Umbilical cord (tissue), 2 donors: ENCODE measurements at places on chromosomes 5 and 9.
A peak's percentile ranks its signal among the peaks of the same experiment; 100 is the strongest.

- peak; percentile 7 for DNase-seq
Observed at GRCh38 chr9:115786321-115786720, 367.3 kb upstream of the PAPPA start.

GRCh38 chr5:96942078-96942477 lies 6.2 kb downstream of the LNPEP start:
- DNase-seq: no peak

DNA sequence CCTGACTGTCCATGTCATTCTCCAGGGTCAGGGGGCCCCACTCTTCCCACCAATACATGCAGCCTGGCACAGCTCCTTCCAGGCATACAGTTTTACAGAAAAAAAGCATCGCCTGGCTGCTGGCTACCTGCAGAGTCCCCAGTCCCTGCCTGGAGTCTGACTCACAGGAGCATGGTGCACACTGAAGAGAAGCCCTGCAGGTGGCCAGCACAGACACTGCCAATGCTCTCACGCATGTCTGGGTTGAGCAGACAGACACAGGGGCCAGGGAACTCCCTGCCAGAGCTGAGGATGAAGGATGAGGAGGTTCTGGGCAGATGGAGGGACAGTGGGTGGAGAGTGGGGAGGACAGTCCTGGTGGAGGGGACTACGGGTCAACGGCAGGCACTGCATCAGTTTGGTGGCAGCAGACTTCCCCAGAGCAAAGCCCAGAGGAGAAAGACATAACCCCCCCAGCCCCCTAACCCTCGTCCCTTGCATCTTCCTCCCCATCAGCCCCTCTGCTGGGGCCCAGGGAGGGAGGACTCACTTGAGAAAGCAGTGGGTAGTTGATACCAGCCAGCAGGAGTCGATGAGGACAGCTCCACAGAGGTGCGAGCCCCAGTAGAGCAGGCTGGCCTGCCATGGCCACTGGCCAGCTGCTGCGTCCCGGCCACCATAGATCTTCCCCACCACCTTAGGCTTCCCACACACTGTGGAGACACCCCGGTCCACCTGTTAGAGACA lies 72.9 kb upstream of the SPTLC1 start:
- no peak for DNase-seq

DNA sequence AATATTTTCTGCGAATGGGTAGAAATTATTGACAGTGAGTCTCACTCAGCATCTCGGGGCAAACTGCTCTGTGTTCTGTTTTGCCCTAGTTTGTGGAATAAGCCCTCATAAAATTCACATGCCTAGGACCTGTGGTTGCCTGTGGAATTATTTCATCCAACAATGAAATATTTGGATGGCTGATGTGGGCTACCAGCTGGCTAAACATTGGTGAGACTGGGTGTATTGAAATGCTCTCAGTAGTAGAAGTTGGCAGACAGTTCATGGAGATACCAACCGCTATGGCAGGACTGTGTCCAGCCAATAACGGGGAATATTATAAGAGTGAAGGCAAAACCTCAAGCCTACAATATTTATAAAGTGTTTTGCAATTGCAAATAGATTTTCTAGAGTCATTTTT lies 344.1 kb upstream of the RPS23 start:
- no peak for DNase-seq

- no peak for DNase-seq
Observed at GRCh38 chr5:171757853-171758535, 27.6 kb upstream of the SMIM23 start.

- DNase-seq: no peak
Observed at GRCh38 chr9:118533101-118533500, 828.9 kb downstream of the TLR4 start.

DNA sequence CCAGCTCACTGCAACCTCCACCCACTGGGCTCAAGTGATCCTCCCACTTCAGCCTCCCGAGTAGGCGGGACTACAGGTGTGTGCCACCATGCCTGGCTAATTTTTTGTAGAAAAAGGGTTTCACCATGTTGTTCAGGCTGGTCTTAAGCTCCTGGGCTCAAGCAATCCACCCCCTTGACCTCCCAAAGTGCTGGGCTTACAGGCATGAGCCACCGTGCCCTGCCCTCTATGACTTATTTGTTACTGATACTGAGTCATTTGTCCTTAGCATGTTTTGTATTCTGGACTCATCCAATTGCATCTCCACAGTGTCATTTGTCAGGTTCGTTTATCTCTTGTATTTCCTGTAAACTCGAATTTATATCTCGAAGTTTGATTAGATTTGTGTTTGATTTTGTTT lies 2.7 kb upstream of the ITK start:
- DNase-seq: no peak

GRCh38 chr9:114733816-114734215 lies 51.8 kb upstream of the TEX48 start:
- no peak for DNase-seq

- no peak for DNase-seq
Observed at GRCh38 chr5:77607324-77607723, 31.2 kb downstream of the OTP start.

DNA sequence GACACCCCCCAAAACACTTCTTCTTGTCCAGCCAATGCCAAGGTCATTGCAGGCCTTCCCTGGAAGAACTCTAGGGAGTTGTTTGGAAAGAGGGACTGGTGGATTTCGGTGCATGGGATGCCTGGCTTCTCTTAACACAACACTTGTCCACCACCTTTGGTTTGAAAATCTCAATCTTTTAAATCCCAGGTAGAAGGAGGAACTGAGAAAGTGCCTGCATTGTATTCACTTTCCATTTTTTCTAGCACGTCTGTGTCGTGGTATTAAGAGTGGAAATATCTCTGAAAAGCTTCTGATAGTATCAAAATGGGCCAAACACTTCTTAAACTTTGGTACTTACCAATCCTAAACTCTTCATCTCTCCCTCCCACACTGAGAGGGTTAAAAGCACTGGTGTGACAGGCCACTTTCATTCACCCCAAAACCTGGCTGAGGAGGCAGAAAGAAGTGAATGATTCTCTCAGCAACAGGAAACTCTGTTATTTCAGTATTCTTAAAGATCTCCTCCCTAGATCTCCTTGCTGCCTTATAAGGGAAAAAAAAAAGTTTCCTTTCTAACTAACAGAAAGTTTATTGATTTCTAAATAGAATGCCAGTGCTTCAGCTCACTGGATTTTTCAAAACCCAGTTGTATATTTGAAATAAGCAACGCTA lies 3.9 kb upstream of the NFIB start:
- no peak for DNase-seq

DNA sequence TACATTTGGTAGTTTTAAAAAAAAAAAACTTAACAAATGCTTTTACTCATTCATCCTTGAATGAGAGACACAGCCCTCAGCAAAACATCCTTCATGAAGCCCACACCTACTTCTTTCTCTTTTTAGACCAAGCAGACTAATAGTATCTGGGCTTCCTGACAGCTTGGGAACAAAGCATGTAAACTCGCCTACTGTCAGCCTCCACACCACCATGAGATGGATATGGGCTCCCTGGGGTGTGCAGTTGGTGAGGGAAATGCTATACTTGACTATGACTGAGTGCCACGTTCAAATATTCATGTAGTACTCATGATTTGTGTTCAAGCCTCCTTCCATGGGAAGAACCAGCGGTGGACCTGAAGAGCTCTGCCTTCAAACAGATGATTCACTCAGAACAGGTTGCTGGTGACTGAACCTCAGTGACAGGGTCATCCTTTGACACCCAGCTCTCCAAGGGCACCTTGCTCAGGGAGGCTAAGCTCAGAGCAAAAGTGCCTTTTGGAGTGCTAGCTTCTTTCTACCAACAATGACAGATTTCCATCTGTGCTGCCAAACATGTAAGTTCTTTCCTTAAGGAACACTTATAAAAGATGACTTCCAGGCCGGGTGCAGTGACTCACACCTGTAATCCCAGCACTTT lies 36.8 kb downstream of the SLC22A5 start:
- no peak for DNase-seq

- no peak for DNase-seq
Observed at GRCh38 chr5:110923971-110924370, 147.5 kb upstream of the TSLP start.

DNA sequence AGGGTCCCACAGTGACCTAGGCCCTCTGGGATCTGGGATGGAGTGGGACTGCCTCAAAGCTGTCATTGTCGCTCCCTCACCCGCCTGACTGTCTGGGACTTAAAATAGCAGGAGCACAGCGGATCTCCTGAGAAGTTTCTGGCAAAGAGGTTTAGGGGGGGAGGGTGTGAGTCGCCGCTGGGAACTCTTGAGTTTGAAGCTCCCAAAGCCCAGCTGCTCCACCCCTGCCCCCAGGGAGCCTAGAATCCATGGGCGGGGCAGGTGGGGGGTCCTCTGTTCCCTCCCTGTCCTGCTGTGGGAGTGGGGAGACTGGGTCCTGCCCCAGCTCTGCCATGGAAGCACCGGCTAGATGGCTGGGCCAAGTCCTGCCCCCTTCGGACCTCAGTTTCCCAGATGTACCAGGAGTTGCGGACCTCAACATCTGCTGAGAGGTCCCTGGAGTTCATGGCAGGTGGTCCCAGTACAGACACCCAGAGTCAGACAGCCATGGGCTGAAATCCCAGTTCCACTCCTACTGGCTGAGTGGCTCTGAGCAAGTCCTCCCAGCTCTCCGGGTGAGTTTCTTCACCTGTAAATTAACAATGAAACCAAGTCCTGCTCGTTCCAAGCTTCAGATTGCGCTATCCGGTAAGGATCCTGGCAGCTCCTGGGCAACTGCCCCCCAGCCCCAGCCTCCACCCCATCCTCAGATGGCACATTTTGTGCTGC lies 985 bp upstream of the WDR38 start:
- no peak for DNase-seq

GRCh38 chr5:119269061-119269944 lies 86.5 kb upstream of the TNFAIP8 start:
- peak; percentile 49 for DNase-seq

- no peak for DNase-seq
Observed at GRCh38 chr5:386432-387341, 56.3 kb upstream of the EXOC3 start.

DNA sequence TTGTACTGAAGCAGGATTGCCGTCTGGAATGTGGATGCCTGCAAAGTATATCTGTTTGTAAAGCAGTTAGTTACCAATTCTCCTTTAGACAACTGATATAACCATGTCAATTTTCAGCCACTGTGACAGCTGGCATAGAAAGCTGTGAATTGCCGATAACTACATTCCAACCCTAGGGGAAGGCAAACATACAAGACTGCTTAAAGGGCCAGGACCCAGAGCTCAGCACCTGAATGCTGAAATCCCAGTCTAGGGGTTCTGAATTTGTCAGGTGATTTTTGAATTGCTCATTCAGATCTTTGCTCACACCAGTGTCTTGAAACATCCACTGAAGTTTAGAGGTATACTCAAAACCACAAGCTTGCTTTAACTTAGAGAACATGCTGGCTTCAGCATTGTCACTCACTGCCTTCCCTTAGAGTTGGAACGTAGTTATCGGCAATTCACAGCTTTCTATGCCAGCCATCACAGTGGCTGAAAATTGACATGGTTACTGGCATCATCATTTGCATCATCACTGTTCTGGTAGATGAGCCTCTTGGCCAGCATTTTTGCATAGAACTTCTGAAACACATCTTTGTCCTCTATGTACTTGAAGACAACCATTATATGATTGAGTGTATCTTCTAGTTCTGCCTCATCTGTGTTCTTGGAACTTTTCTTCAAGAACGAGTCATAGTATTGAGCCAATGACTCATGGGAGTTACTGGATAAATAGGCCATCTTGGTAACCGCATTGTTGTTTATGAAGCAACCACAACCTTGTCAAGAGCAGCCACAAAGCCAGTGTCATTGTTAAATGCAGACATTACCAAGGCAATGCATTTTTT lies 82.1 kb downstream of the CCDC192 start:
- DNase-seq: no peak

DNA sequence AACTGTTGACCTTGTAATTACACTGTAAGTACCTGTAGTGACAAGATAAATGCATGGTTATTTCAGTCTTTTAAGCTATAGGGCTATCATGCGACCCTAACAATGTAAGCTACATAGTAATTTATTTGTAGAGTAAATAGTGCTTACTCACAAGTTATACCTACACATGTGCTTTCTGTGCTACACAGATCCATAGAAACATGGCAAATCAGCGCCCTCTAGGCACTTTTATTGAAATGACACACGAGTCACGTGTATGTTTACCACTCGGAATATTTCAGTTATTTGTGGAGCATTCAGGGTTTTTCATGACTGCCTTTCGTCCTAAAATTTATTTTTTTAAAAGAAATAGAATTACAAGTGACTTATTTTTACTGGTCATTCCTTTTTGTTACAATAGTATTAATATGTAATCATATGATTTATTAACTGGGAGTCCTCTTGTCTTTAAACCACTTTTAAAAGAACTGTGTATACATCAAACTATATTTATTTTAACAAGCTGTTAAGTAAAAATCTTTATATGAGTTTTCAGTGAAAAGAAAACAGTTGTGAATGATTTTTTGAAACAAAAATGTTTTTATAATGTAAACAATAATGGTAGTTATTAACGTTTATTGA lies 1242.3 kb upstream of the WWC1 start:
- peak; percentile 43 for DNase-seq

DNA sequence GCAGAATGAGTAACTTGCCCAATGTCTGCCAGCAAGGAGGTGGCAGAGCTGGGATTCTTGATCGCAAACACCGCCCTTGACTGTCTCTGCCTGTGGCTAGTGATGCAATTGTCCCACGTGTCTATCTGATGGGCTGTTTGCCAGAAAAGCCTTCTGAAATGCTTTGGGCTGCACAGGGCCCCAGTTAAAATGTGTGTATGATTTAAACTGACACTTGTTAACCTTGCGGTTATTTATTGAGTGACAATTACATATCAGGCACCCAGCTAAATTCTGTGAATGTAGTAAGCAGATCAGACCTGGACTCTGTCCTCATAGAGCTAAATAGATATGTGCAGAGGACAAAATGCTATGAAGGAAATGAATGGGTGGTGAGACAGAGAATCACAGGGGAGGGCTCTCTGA lies 11.6 kb upstream of the IL12B start:
- DNase-seq: peak; percentile 56

- peak; percentile 12 for DNase-seq
Observed at GRCh38 chr5:93924628-93925027, 183.2 kb upstream of the POU5F2 start.

- DNase-seq: peak; percentile 74
Observed at GRCh38 chr5:36337597-36337996, 35.9 kb upstream of the RANBP3L start.

GRCh38 chr9:99105152-99106043 lies 485 bp downstream of the TGFBR1 start:
- peak; percentile 84 for DNase-seq

DNA sequence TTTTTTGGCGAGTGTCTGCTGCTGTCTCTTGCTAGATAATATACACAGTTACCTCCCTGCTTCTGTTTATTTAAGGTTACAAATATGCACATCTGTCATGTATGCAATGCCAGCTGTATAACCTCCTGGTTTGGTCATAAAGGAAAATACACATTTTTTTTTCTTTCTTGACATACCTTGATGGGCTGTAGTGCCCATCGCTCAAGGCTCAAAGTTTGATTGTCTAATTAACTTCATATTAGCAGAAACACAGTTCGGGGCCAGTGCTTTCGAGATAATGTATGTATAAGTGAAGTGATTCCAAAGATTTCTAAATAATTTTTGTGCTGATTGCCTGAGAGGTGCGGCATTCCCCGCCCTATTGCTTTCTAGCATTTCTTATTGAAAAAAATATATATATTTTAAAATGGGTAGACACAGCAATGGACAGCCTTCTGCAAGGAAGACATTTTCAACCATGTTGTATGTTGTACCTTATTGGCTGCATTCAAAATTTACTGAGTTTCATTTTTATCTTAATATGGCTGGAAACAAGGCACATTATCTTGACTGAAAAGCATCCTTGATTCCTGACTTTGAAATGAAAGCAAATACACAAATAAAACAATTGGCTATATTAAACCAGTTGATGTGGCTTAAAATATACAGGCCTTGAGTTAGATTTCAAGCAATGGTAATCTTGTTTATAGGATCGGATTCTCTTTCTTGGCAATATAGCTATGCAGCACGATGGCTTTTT lies 206.2 kb downstream of the MEF2C start:
- no peak for DNase-seq
